Stimulated activated CD4-positive, alpha-beta T cell treated with anti-CD3 and anti-CD28 coated beads, Interleukin-15, amount 100 ng/mL, for 1 hour (primary cell): ENCODE measurements at places on chromosomes 2 and 18.

DNA sequence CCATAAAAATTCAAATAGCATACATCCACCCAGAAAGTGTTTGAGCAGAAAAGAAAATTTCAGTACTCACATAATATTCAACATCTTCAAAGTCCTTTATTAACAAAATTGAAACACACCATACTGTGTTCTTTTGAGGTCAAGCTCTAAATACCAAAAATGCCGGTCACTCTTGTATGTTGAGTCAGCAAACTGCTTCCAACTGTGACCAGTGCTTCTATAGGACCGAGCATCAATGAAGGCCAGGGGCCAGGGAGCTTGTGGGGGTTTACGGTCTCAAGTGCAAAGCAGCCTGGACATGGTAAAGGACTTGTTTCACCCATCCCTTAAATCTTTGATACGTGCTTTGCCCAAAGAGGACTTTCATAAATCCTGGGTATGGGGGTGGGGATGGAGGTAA lies 112.7 kb upstream of the REV1 start:
- no peak for DNase-seq

DNA sequence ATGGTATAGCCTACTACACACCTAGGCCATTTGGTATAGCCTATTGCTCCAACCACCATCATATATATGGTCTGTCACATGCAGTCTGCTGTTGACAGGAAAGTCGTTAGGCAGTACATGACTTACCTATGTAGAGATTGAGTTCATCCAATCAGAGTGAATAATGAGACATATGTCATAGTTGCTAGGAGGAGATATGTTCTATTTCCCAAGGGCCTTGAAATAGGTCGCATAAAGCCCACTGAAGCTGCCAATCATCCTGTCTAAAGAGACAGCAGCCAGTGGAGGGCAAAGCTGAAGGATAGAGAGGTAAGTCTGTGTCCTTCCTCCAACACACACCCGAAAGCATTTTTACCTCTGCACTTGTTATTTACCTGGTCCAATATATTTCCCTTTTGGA lies 263.4 kb downstream of the PTPRM start:
- DNase-seq, result no peak

- no peak for DNase-seq
These were observed 44.3 kb downstream of the SPRED2 start for GRCh38 chr2:65388051-65388531.

- no peak for DNase-seq
These were observed 261.2 kb upstream of the HS6ST1 start for GRCh38 chr2:128579825-128580224.

- DNase-seq, result no peak
These were observed 796 bp downstream of the RFTN2 start for GRCh38 chr2:197674591-197674990.
